IMR-90 (cell line): ENCODE measurements at places on chromosomes 1 and 21. TPM values are rescaled to one million over a fixed set of nuclear protein-coding genes. Genes with fewer than 3 reads are reported as not detected.

Gene GJA9
- total RNA-seq: not detected in 2 replicates

- DNase-seq: no peak
Observed at GRCh38 chr21:30081506-30081905, 85.1 kb downstream of the CLDN17 start.

DNA sequence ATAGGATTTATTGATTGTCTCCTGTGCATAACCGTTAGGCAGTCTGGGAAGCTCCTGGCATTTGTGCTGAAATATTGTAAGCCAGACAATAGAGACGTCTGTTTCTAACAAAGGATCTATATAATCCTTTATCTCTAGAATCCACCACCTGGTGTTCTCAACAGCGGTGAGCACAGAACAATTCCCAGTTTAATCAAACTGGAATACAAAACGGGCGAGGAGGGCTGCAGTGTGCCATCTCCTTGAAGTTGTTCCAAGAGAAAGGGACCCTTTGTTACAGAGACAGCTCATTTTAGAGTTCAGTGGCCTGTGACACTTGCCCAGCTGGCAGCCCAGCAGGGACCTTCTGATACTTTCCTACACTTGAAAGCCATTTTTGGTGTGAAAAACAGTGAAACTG is 162.8 kb upstream of the IVNS1ABP start:
- DNase-seq: no peak

Gene MINDY1
- total RNA-seq: 5.8 and 6.6 TPM in 2 replicates

DNA sequence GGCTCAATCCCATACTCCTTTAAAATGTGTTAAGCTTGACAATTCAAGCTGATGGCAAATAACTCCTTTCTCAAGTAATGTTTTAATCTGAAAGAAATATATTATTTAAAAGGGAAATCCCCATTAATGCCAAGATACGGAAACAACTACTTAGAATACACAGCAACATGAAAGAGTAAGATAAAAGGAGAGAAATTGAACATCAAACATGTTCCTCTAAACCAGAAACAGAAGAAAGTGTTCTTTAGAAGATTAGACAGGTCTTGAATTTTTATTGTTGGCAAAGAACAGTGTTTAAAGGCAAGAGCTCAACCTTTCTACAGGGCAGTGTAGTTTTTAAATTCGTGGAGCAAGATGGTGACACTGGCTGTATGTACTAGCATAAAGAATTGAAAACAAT is 105.8 kb upstream of the NRIP1 start:
- DNase-seq: no peak
